ENCODE measurements at places on chromosomes 3 and 15.

DNA sequence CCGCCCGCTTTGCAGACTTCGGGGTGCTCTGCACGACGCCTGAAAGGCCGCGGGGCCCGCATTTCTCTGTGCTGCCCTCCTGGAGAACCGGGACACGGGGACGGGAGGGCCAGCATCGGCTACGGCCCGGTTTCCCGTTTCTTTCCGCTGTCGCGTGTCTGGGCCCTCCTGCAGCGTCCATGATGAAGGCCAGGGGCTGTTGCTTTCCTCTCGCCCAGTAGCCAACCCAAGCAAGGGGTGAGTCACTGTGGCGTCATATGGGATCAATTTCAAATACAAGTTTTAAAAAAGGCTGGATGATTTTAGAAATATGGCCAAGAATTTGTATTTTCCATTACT lies 435 bp downstream of the SLC35G2 start:
- no peak for DNase-seq

DNA sequence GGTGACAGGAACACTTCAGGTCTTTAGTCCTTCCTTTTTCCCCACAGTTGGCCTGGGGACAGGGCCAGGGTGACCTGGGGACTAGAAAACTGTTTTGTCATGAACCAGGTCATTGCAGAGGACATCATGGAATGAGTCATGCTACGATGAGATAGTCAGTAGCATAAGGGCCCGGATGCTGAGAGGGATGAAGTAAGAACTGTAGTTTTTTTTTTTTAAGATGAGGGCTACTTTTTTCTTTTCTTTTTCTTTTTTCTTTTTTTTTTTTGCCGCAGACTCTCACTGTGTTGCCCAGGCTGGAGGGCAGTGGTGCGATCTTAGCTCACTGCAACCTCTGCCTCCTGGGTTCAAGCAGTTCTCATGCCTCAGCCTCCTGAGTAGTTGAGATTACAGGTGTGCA lies 8.0 kb downstream of the MAP2K5 start:
- DNase-seq: no peak

GRCh38 chr15:66155065-66155464 lies 98.5 kb downstream of the MEGF11 start:
- DNase-seq: no peak

GRCh38 chr3:72492240-72492639 lies 356.0 kb downstream of the SHQ1 start:
- DNase-seq: no peak

- no peak for DNase-seq
Observed at GRCh38 chr15:57730876-57731275, 24.4 kb downstream of the POLR2M start.

- DNase-seq: no peak
Observed at GRCh38 chr3:49120096-49120437, 556 bp downstream of the USP19 start.

DNA sequence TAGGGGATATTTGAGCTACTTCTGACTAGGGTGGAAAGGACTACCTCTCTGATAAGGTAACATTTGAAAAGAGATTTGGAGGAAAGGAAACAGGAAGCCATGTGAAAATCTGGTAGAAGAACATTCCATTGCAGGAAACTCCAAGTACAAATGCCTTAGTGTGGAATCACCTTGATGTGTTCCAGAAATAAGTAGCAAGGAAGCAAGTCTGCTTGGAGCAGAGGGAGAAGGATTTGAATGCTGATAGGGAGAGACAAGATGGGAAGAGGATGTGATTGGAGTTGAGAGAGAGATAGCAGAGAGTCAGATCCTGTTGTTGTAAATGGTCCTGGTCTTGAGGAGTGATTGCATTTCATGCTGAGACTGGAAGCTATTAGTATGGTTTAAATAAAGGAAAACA lies 335.1 kb upstream of the DCBLD2 start:
- DNase-seq: no peak

- DNase-seq: no peak
Observed at GRCh38 chr3:153658136-153658535, 463.1 kb upstream of the ARHGEF26 start.

DNA sequence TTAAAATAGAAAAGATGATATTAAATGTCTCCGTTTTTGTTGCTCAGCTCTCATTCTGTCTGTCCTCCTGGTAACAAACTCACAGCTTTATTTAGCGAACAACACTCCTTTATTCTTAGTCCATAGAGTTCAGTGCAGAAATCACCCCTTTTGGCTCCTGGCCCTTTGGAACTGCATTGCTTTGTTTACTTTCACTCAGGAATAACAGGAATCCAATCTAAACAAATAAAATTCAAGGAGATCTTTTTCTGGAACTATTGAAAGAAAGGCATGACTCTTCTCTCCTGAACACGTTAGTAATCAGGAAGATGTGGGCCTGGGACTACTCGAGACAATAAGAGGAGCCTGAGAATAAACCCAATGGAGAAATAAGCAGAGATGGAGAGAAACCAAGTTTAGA lies 409.2 kb downstream of the DIPK2A start:
- no peak for DNase-seq

- no peak for DNase-seq
Observed at GRCh38 chr15:53903129-53903528, 75.1 kb upstream of the UNC13C start.

- DNase-seq: no peak
Observed at GRCh38 chr3:119443179-119443578, 20.2 kb downstream of the TMEM39A start.

- DNase-seq: no peak
Observed at GRCh38 chr3:25587094-25587493, 77.6 kb downstream of the TOP2B start.

GRCh38 chr3:70963431-70964275 lies 619.9 kb downstream of the FOXP1 start:
- DNase-seq: no peak

DNA sequence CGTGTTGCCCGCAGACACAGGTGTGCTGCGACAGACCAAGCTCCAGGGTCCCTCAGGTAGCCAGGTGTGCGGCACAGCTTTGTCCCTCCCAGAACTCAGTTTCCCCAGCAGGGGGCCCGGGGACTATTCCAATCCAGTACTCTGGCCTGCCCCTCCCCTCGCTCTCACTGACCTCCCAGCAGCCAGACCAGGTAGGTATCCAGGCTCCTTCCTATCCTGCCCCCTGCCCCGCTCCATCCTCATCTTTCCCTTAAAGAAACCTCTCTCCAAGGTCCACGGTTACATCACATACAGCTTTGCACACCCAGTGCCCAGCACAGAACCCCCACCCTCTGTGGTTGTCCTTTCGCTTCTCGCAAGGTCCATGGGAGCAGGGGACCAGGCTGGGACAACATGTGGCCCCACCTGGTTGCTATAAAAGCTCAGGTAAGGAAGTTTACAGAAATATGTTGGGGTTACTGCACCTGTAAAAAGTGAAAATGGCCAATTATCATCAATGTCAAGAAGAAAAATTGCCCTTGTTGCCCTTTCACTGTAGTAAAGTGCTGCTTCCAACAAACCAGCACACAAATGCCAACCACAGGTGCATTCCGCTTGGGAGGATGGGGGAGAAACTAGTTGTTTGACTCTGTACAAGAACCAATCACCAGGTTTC lies 7.3 kb upstream of the CYP11A1 start:
- no peak for DNase-seq

- no peak for DNase-seq
Observed at GRCh38 chr3:150739877-150740645, 22.9 kb downstream of the SIAH2 start.

DNA sequence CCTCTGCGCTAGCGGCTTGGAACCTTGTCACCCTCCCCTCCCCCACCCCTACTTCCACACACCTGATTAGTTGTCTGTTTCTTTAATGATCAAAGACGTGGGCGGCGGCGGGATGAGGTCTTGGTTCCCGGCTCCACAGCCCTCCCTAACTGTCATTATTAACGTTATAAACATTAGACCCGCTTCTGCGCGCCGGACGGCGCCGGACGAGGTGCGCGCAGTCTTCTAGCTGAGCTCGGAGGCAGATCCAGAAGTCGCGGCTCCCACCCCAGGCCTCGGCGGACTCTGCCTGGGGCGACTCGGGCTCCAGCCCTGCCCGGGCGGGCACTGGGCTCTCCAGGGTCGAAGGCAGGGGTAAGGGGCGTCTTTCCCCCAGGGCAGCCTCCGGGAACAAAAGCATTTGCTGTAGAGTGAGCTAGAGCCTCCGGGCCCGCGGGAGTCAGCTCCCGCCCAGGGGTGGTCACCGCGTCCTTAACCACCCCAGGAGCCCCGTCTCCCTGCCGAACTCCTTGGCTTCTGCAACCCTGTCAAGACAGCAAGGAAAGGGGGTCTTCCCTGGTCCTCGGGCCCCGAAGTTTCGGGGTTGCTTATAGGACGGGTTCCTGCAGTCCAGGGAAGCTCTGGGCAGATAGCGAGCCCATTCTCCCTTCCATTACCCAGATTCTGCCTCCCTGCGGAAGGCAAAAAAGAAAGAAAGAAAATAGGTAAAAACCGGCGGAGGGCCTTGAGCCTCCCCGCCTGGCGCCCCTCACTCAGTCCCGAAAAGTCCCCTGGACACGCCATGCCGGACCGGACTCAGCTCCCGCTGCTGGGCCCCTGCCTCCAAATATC lies 2.2 kb upstream of the ISLR2 start:
- no peak for DNase-seq

DNA sequence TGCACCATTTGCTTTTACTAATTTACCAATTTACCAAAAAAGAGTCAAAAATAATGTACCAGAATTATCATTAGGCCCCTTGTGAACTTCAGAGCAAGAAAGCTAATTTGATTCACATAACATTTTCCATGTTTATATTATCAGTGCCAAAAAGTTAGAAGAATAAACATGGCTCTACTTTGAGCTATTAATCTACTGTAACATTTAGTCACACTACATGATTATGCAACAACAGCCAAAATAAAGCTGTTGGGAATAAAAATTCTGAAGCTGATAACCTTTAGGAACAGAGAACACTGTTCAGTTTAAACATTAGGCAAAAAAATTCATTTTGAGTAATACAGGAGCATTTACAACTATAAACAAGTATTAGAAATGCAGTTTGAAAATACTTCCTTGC lies 63.6 kb downstream of the PROS1 start:
- DNase-seq: no peak

DNA sequence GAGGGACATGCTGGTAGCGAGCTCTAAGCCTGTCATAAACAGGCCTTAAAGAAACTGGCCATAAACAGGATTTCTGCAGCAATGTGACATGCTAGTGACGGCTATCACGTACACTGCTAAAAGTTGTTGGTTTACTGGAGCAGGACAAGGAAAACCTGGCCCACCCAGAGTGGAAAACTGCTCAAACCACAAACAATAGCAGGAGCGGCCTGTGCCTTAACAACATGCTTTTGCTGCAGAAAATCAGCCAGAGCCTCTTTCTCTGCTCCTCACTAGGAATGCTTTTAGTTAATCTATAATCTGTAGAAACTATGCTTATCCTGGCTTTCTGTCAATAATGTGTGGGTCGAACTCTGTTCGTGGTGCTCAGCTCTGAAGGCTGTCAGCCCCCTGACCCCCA lies 202.9 kb upstream of the UBE3A start:
- DNase-seq: no peak

GRCh38 chr3:30847592-30847991 lies 46.9 kb downstream of the GADL1 start:
- no peak for DNase-seq

DNA sequence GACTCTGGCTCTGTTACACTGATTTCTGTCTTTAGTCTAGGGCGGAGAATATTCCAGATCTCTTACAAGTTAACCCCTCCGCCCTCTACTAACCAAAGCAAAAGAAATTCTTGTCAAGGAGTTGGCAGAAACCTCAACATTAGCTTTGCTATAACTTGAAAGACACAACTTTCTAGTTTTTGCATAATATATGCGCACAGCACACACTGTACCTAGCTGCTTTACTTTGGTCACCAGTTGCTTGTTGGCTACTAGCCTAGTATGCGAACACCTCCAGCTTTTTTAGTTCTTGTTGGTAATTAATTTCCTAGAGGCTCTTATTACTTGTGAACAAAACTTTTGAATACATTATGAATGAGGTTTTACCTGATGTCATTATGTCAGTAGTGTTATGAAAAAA lies 348.8 kb upstream of the C2CD4B start:
- DNase-seq: no peak

DNA sequence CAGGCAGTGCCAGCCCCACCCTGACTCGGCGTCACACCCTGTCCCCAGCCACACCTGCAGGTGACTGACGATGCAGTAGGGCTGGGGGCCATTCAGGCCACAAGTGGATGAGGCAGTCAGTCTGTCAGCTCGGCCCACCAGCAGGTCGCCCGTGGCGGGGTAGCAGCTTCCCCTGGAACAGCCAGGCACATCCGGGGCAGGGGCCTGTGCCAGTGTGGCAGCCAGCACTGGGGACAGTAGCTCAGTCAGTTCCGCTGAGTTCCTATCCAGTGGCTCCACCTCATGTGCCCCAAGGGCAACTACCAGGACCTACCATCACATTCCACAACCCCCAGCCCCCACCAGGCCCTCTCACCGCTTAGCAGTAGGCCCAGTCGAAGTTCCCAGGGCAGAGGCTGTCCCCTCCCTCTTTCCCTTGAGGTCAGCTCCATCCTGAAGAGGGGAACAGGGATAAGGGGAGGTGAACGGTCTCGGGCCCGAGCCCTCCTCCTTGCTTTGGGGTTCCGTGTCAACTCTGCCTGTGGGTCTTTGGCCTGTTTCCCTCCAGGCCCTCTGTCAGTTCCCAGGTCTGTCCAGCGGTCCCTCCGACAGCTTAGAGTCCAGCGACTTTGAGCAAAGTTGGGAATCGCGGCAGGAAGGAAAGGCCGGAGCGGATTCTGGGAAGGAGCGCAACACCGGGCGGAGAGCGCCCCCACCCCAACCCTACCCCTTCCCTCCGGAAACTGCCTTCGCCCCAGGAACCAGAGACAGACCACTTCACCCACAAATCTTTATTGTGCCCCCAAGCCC lies at the start of gene LAMB2:
Gene LAMB2 (minus strand): TSS at position 614 of the 789 bp plus-strand sequence. CDS start 183 bp downstream, at position 431.
- DNase-seq: no peak

DNA sequence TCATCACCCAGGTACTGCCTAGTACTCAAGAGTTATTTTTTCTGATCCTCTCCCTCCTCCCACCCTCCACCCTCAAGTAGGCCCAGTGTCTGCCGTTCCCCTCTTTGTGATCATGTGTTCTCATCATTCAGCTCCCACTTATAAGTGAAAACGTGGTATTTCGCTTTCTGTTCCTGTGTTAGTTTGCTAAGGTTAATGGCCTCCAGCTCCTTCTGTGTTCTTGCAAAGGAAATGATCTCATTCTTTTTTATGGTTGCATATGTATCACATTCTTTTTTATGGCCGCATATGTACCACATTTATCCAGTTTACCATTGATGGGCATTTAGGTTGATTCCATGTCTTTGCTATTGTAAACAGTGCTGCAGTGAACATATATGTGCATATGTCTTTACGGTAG lies 8.2 kb upstream of the GANC start:
- DNase-seq: no peak

Data from natural killer cell (primary cell).